Anterior cingulate cortex (tissue), 58 donors: ENCODE measurements at places on chromosomes 16 and 17.

GRCh38 chr17:31373150-31374093 is 18.1 kb upstream of the RAB11FIP4 start:
- DNase-seq, result no peak

GRCh38 chr16:4505356-4506147 is 29.4 kb downstream of the HMOX2 start:
- DNase-seq, result no peak

DNA sequence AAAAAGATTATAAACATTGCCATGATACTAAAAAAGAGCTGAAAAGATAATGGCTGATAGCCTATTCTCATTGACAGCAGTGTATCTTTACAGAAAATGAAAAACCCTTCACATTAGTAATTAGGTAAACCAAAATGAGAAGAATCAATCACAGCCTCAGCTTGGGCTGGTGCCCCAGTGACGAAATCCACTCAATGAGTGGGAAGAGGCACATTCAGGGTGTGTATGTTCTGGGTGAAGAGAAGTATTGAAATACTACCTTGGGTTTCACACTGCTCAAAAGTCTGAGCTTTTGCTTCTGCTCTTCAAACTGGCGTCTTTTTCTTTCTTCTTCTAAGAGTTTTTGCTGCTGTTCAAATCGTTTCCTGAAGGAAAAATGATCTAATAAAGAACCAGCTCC is 24.2 kb downstream of the SYNRG start:
- no peak for DNase-seq

DNA sequence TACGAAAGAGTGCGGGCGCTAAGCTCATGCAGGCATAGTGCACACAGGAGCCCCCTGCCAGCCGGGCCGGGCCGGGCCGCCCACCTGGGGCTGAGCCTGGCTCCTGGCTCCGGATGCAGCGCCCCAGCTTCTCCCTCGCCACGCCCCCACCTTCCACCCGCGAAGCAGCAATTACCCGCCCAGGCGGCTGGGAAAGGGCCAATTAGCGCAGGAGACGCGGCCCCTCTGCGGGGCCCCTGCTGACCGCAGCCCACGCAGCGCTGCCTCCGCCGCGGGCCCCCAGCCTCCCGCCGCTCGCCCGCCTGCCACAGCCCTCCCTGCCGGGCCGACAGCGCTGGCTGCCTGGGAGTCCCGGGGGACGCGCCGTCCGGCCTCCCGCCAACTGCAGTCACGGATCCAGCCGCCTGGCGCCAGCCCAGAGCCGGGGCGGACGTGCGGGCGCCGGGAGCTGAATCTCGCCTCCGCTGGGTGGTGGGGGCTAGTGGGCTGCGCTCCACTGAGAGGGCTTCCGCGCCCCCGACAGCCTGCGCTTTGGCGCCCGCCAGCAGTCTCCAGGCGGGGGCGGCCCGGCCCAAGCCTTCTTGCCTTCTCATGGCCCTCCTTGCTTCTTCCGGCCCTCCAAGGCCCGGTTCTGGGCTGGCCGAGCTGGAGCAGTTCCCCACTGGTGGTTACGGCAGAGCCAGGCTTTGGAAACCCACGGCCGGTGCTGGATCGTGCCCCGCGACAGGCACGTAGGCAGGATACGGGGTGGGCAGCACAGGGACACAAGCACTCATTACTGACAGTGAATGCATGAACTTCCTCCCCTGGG is 14.9 kb upstream of the CBFB start:
- no peak for DNase-seq

- DNase-seq, result no peak
These were observed 160.6 kb downstream of the CYB561 start for GRCh38 chr17:63285551-63285950.

- DNase-seq, result no peak
These were observed 55.0 kb upstream of the METRNL start for GRCh38 chr17:83024218-83024971.

DNA sequence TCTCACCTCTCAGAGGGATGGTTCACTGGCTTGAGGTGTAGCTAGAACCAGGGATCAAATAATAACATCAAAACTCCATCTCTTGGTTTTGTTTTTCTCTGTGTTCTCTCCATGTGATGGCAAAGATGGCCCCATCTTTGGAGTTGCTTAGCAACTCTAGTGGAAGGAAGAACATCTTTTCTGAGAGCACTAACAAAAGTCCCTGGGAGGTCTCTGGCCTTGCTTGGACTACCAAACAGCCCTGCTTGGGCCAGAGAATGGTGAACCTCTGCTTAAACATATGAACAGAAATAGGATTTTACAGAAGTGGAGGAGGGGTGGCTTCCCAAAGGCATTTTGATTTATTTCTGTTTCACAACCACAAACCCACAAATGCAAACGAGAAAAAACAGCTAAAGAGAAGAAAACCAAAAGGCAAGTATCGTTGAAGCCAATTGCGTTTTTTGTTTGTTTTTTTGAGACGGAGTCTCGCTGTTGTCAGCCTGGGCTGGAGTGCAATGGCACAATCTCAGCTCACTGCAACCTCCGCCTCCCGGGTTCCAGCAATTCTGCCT is 13.2 kb downstream of the GABARAPL2 start:
- no peak for DNase-seq

DNA sequence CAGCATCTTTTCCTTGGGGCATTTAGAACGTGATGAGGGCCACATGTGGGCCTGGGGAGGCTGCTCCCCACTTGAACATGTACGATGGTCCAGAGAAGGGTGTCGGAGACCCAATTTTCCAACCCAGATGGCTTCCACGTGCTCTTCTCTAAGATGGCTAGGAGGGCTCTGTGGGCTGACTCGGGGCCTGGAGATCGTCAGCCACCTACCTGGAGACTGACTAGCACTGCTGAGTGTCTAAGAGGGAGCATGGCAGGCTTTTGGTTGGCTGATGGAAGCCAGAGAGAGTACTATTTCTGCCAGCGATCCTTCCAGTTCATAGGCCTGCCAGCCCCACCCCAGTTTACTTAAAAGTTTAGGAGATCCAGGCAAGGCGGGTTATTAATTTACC is 60.2 kb upstream of the CLEC18A start:
- peak; percentile 50 for DNase-seq

- DNase-seq, result no peak
These were observed 83.4 kb downstream of the ASIC2 start for GRCh38 chr17:33209671-33210070.

GRCh38 chr17:68955181-68955841 is at the start of gene ABCA8:
ABCA8 (minus strand) TSS chr17:68955392; CDS start chr17:68942034, 13,358 bp downstream.
- DNase-seq, result no peak

GRCh38 chr17:27585792-27586191 is 45.2 kb upstream of the LGALS9 start:
- no peak for DNase-seq

- no peak for DNase-seq
These were observed 34.8 kb downstream of the SOST start for GRCh38 chr17:43723697-43724359.

GRCh38 chr17:37518826-37519225 is 29.1 kb downstream of the DUSP14 start:
- no peak for DNase-seq

DNA sequence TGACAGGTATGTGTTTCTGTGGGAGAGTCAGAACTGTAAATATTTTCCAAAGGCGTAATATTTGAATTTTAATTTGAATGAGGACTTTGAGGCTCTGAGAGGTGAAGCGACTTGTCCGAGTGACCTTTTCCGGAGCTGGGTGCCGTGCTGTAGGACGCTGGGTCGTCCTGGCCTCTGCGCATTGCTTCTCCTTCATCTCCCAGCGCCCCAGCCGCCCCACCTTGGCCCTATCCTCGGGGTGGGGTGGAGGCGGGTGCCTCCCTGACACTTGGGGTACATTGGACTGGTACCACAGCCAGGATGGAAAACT is 147.8 kb downstream of the SPECC1 start:
- DNase-seq, result no peak

DNA sequence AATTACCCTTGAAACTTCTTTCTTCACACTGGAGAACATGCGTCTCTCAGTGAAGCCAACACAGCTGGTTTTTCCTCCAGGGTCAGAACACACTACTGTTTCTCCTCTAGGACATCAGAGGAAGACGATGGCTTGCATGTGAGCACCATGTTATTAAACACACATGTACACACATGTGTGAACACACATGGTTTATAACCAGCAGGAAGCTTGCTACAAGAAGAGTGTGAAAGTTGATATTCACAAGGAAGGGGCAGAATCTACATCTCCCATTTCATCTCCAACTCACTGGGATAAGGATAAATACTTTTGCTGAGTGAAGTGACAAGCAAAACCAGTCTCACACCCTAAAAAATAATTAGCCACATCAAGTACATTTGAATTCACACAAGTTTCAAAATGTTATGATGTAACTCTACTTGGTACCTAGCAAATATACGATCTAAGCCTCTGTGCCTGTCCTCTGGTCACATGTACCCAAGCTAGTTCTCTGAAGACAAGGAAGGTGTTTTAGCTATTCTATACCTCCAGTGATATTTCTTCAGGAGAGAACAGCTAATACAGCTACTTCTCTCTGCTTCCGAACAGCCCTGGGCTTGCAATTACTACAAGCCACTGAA is 127.7 kb downstream of the PARN start:
- DNase-seq, result no peak

- DNase-seq, result no peak
These were observed 8.0 kb upstream of the IL32 start for GRCh38 chr16:3057181-3058138.

DNA sequence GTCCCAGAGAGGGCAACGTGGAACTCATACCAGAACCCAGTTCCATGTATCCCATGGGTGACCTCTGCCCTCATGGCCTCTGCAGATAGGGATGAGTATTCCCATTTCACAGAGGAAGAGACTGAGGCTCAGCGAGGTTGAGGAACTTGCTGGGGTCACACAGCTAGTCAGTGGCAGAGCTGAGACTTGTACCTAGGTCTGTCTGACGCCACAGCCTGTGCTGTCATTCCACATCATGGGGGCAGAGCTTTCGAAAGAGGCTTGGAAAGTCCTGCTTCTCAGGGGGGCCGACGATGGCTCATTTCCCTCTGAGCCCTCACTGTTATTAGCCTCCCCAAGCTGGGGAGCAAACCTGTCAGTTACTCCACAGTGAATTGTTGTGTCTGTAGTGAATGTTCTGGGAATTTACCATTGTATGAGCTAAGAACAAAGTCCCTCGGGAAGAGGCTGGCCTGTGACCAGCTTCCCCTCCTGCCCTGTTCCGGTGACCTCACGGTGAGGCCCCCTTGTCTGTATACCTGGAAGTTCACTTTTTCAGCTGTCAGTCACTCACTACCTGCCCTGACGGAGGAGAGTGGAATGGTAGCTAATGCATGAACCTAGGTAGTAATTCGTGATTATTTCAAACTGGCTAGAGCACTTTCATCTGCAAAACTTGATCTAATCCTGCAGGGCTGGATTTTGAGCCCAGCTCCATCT is 8.9 kb downstream of the METTL22 start:
- DNase-seq, result no peak

DNA sequence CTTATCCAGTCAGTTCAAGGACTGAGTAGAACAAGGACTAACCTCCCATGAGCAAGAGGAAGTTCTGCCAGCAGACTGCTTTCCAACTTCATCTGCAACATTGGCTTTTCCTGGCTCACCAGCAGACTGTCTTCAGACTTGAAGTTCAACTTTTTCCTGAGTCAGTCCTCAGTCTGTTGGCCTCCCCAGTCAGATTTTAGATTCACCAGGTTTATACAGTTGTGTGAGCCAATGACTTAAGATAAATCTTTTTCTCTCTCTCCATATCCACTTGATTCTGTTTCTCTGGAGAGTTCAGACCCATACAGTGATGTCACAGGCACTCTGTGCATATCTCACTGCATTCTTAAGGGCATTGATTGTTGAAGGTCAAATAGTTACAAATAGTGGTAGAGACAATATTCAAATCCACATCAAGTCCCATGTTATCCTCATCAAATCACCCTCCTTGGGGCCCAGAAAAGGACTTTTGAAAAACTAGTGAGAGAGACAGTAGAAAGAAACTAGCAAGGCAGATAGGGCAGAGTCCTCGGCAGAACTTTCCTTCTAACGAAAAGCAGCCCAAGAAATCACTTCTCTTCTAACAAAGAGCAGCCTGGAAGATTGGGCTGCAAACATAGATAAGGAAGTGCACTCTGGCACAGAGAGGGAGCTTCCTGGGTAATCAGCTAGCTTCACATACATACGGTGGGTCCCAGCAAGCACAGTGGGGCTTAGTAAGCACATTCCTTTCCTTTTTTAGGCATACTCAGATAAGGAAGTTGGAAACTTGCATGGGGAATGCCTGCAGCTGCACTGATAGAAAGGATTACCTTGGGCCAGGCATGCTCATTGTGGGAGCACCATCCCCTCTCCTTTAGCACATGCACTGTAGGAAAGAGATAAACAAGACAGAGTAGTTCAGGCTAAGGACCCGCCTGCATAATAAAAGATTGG is 132.3 kb upstream of the FAM20A start:
- DNase-seq, result no peak

- no peak for DNase-seq
These were observed 28.8 kb downstream of the NPLOC4 start for GRCh38 chr17:81608082-81608481.

- DNase-seq, result no peak
These were observed 13.7 kb downstream of the BLMH start for GRCh38 chr17:30278032-30278431.

DNA sequence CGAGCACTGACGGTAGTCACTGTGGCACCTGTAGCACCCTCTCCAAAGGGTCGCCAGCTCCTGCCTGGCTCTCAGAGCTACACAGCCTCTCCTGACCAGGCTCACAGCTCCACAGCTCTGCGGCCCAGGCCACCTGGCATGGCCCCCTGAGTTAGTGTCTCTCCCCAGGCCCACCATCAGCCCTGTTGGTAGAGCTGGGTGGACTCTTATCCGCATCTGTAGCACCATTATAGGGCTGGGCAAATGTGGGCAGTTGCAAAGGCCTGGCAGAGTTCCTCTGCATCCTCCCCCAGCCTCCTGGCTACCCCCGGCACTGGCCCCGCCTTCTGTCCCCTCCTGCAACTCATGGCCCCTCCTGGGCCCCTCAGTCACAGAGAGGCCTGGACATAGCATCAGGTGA is 18.2 kb downstream of the SCGB1C2 start:
- no peak for DNase-seq
